ENCODE measurements at places on chromosomes 5 and 9.

DNA sequence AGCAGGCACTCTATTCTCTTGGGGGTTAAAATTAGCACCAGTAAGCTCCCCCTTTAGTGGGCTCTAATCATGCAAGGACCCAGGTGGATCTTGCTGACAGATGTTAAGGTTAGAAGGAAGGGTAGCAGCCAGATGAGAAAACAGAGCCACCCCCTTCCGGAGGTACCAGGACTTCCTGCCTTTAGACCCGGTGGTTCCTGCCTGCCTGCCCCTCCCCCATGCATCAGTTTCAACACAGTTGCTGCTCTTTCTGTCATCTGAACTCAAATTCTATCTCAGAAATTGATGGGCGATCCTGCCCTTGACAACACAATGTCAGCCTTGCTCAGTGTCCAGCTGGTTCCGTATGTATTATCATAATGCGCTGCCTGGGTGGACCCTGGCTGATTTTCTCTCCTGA lies 287.3 kb downstream of the EBF1 start:
- no peak for DNase-seq

DNA sequence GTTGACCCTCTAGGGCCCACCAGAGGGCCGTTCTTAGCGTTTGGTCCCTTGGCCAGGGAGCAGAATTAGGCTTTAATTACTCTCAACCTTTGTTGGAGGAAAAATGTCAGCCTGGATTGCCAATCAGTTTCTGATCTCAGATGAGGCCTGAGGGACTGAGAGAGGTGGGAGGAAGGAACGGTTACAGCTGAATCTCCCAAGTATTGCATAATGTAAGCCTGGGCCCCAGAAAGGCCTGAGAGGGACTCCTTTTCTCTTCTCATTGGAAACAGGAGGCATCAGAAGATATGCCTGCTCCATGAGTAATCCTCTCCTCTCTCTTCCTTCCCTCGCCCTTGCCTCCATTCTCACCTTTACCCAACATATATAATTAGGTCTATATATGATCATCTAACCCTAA lies 105.7 kb downstream of the INSYN2B start:
- no peak for DNase-seq

DNA sequence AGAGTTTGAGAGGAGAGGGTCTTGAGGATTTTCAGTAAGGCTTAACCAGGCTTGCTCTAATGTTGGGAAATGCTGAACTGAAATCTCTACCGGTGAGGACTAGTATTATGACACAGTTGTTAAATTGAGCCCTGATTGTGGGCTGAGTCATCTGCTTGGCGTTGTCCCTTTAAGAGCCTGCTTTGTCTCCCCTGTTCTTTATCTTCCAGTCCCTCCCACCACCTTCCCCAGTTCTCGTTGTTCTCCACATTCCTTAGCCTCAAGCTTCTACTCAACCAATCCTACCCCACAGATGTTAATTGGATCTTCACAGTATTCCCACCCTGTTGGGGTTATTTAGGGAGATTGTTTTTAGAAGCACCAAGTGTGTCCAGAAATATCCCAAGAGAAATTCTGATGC lies 57.6 kb downstream of the ANKRD55 start:
- DNase-seq, result no peak

DNA sequence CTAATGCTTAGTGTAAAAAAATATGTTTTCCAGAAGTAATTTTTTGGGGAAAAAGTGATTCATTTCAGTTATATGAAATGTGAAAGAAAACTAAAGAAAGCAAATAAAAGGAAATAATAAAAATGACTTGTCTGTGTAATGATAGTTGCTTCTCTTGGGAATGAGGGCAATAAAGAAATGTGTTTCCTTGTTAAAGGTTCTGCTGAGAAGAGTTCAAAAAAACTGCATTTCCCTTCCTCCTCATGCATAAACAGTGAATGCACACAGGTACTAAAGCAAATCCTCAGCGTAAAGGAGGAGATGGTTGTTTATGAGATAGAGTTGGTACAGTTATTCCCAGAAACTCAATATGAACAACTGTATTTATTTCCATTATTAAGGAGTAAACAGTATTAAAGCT lies 307.6 kb downstream of the GLIS3 start:
- no peak for DNase-seq

GRCh38 chr5:151125421-151125820 lies 32.2 kb downstream of the ANXA6 start:
- no peak for DNase-seq

DNA sequence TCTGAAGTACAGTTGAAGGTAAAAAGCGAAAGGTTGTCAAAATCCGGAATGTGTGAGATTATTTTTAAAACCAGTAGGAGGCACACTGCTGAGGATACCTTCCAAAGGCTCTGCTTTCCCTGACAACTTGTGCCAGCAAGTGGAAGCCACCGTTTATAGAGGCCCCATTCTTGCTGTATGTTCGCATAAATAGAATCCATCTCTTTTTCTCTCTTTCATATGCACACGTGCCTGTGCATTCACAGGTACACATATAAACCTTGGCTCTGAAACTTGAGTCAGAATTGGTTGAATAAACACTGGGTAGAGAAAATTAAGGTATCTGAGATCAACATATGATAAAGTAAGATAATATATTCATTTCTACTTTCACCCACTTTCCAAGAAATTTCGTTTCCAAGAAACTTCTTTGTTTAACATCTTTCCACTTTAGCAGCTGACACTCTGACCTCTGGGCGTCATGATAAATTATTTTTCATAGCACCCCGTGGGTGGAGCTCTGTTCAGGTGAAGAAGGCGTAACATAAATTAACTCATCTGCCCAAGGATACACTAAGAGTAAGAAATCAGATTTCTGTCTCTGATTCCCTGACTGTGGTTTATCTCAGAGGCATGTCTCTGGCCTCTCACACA lies 63.7 kb upstream of the RICTOR start:
- DNase-seq, result no peak

GRCh38 chr9:100466829-100467221 lies 6.1 kb upstream of the TMEFF1 start:
- DNase-seq, result no peak

DNA sequence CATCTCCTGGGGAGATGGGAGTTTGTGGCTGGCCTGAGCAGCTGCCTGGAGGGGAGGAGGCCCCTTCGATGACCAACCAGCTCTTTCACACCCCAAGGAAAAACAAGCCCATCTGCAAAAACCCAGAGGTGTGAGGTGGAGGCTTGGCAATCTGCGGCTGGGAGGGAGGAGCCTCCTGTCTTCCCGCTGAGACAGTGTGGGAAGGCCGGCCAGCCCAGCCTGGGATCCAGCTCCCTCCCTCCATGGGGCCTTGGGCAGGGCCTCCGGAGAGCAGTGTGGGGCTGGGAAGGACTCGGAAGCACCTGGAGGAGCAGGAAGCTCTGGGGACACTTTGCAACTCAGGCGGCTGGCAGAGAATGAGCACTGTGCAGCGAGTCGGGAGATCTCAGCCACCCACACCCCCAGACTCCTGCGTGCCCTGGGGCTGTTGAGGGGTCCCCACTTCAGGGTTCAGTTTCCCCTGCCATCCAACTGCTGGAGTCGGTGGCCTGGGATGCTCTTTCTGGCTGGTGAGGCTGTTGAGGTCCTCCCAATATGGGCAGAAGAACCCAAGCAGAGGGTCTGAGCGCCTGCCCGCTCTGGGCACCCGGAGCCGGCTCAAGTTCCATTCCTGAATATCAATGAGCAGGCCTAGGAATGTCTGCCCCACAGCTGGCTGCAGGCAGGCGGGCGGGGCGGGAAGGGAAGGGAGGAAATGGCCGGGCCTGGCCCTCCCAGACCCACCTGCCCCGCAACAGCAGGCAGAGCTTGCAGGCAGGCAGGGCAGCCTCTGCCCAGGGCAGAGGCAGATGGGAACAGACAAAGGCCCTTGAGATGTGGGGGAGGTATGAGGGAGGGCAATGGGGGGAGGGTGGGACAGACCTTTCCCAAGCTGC lies 101.1 kb downstream of the FGF18 start:
- no peak for DNase-seq

DNA sequence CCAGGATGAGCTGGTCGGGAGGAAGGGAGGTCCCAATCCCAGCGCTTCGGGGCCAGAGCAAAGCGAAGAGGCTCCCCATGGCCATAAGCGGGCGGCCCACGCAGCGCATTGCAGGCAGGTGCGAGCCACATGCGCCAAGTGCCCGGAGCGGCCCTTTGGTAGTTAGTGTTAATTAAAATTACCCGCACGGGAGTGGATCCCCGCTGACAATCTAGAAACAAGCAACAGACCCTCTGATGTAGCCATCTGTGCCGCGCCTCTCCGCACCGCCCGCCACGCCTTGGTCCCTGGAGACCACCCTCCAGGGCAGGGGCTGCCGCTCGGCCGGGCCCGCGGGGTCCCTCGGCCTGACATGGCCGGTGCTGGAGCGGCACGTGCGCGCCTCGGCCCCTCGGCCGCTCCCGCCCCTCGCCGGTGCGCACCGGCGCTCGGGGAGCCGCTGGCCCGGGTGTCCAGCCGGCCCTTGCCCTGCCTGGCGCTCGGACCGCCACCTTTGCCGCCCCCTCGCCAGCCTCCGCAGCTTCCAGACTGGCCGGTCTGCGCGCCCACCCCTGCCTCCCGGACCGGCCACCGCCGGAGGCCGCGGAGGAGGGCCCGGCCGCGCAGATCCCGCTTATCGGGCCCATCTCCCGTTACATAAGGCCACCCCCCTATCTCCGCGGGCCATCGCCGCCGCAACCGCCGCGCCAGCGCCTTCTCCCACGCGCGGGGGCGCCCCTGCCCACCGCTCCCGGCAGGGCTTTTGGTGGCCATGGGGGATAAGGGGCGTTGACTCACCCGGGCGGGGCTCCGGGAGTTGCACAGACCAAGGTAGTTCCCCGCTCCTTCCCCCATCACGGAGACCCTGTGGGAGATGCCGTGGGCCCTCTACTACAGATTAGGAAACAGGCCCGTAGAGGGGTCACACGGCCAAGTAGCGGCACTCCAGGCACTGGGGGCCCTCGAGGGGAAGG lies 1.9 kb upstream of the IL13 start:
- DNase-seq, result peak; percentile 11

- DNase-seq, result no peak
These were observed 59.3 kb downstream of the DIAPH1 start for GRCh38 chr5:141559461-141559860.

GRCh38 chr5:24353611-24354010 lies 291.2 kb downstream of the CDH10 start:
- DNase-seq, result no peak

DNA sequence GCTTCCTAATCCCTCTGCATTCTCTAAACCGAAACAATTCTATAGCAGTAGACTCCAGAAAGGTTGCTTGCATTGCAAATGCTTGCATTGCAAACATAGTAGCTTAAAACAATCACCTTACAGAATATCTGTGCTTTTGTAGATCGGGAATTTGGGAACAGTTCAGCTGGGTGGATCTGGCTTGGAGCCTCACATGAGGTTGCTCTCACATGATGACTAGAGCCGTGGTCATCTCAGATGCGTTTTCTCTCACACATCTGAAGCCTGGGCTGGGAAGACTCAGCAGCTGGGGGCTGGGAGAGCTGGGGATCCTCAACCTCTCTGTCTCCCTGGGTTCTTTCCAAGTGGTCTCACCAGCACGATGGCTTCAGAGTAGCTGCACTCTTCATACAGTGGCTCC lies 127.8 kb downstream of the MSX2 start:
- no peak for DNase-seq

DNA sequence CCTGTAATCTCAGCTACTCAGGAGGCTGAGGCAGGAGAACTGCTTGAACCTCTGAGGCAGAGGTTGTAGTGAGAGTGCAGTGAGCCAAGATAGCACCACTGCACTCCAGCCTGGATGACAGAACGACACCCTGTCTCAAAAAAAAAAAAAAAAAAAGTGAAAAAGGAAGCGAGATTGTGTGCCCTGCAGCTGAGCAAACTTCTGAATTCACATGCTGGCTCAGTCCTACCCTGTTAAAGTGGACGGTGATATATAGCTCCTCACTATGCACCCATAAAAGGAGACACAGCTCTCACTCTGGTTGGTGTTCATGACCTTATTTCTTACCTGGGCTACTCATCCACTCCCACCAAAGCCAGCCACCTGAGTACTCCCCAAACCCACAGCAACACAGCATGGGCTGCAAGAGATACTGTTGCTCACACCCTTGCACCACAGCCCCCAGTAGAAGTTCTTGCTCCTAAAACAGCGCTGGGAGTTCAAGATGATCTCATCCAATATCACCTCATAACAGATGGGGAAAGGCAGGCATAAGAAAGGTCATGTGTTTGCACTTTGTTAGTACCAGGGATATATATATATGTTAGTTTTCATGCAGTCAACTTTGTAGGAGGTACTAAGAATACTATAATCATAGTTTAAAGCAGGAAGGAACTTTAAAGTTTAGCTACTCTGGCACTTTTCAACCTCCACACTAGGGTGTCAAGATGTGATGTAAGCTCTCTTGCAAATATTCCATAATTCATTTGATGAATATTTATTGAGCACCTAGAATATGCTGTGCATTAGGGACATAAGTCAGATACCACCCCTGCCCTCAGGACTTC lies 4.0 kb downstream of the TTLL11 start:
- DNase-seq, result no peak

- no peak for DNase-seq
These were observed 31.3 kb upstream of the HSPA9 start for GRCh38 chr5:138606378-138607064.

DNA sequence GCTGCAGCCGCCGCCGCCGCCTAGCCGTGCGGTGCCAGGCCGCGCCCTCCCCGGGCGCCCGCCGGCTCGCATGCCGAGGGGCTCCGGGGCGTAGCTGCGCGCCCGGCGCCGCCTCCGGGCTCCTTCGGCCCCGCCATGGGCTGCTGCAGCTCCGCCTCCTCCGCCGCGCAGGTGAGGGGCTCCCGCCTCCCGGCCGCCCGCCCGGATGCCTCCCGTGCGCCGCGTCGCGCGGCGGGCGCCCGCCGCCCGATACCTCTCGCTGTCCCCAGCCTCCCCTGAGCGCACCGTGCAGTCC lies 230 bp downstream of the SLC44A1 start:
- no peak for DNase-seq

DNA sequence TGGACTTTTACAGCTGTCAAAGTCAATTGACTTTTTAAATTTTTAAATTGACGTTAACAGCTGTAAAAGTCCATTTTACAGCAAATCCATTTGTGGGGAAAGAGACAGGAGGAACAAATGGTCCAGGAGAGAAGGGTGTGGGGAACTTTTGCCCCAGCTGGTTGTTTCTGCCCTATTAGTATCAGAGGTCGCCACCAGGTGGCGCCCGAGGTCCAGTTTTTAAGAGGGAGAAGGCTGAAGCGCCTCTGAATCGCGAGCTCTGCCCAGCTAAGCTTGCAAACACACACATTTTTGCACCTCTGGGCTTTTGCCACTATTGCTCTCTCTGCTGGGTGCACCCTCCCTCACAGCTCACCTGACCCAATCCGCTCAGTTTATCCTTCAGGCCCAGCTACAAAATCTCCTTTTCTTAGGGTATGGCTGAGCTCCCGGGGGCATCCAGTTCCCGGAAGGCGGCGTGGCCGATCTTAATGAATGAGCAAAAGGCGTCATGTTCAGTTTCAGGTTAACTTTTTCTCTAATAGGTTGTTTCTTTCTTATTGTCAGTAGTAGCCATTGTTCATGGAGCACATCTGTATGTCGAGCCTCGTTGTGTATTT lies 6.3 kb upstream of the TTLL11 start:
- DNase-seq, result peak; percentile 54

DNA sequence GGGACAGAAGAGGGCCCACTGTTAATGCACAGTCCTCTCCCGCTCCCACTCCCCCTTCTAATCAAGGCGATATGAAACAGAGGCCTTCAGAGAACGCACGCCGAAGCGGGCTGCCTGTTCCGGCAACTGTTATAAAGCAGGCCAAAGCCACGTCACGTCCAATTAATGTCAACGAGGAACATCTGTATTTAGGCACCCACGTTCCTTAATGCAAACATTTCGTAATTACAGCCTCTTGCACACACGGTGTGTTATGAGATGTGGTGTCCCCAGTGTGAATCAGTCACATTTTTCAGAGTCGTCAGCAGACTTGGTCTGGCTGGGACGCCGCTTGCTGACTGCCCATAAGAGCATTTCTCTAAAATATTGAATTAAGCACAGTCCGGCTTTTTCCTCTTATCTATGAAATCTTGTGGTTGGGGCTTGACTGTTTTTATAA lies 339.0 kb downstream of the NSG2 start:
- DNase-seq, result no peak

Measured in caudate nucleus (tissue), 63 donors.